Non-pigmented ciliary epithelial cell (primary cell): ENCODE measurements at places on chromosomes 3 and 15.

DNA sequence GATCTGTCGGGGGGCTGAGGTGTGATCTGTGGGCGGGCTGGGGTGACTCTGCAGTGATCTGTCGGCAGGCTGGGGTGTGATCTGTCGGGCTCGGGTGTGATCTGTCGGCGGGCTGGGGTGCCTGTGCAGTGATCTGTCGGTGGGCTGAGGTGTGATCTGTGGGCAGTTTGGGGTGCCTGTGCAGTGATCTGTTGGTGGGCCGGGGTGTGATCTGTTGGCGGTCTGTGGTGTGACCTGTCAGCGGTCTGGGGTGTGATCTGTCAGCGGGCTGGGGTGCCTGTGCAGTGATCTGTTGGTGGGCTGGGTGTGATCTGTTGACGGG lies 205.1 kb downstream of the XXYLT1 start:
- DNase-seq, result no peak

DNA sequence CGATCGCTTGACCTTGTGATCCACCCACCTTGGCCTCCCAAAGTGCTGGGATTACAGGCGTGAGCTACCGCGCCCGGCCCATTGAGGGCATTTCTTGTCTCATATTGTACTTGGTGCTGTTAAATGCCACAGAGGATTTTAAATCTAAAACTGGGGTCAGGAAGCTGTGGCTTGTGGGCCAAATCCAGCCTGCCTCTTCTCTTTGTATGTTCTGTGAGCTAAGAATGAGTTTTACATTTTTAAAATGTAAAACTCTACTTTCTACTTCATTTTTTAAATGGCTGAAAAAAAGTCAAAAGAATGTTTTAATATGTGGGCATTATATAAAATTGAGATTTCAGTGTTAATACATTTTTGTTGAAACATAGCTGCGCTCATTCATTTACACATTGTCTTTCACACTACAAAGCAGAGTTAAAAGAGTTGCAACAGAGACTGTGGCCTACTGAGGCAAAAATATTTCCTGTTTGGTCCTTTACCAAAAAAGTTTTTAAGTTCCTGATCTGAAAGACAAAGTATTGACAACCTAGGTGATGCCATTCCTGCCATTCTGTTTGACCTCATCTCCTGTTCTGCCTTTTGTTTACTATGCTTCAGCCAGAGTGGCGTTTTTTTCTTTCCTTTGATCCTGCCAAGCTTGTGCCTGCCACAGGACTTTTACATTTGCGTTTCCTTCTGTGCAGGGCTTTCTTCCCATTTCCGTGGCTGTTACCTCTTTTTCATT lies 50.4 kb downstream of the PDCD6IP start:
- DNase-seq, result no peak

DNA sequence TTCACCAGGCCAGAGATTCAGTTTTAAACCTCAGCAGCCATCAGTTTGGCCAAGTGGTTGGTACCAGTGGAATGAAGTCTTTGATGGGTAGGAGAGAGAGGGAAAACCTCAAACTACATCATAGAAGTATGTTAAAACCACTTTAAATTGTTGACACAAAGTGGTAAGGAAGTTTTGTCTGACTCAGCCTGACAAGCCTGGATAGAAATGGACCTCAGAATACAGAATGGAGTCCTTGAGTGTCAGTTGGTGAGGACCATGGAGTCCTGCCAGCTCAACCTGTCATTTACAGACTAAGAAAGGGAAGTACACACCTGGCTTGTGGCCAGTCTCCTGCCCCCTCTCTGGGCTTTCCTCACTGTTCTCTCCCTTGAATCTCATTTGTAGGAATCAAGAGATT lies 12.1 kb downstream of the EAF1 start:
- no peak for DNase-seq

DNA sequence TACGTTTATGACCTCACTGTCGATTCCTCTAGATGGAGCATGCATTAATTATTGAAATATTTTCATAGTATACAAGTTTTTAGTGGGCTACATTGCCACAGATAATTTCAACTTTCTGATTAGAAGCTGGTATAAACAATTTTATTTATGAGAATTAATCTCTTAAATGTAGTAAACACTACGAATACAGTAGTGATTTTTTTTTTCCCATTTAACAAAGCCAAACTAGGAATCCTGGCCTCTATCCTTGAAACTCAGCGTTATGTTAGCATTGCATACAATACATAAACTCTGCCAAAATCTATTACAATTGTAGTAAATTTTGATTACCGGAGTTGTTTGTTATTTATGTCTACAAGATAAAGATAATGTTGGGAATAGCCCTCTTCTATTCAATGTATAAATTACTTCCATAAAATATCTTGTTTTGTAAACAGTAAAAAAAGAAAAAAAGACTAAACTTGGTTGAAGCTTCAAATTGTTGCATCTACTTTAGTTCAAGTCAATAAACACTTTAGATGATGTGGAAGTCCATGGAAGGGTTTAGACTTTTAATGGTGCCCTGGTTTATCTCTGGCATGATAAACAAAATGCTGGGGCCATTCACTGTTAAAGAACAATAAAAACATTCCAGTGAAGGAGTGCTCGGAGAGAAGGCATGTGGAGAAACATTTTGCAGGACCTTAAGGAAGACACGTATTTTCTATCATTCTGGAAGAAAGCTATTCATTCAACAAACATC lies 77.3 kb upstream of the NR2F2 start:
- no peak for DNase-seq

DNA sequence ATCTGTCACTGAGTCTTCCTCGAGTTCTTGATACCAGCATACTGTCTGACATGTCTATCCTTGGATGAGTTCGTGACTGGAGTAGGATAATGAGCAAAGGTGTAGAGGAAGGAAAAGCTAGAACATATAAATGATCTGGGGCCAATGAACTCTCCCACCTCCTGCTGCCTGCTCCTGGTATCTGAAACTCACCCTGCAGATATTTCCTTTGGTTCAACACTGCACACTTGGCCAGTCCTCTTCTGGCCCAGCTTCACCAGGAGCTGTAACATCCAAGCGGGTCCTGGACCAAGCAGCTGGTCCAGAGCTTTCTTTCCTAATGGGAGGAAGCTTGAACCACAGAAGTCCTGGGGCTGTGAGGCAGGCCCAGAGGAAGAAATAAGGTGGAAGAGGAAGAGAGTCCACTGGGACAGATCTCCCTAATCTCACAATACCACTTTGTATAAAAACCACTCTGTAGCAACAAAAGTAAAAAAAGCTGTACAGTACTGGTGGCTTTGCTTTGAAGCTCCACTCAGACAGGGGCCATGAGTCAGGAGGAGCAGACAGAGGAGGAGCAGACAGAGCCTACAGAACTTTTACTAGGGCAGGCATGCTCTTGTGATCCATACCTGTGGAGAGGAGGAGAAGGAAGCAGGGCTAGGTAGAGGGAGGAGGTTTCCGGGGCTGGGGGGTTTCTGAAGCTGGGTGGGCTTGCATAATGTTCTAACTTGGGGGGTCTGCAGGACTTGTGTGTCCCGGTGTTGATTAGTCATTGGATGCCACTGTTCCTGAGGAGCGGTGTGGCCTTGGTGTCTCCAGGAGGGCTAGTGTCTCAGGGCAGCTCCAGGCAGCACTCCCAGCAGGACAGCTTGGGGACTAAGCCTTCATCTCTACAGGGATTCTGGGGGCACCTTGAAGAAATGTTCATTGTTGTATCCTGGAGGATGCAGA lies 166.9 kb downstream of the ABHD5 start:
- DNase-seq, result no peak

- DNase-seq, result no peak
Observed at GRCh38 chr3:65749066-65749465, 289.7 kb downstream of the MAGI1 start.

- DNase-seq, result no peak
Observed at GRCh38 chr15:57146506-57147201, 228.2 kb downstream of the TCF12 start.

- DNase-seq, result no peak
Observed at GRCh38 chr3:186454881-186455703, 89.1 kb downstream of the CRYGS start.

GRCh38 chr15:98729446-98730042 lies 81.2 kb downstream of the IGF1R start:
- no peak for DNase-seq

DNA sequence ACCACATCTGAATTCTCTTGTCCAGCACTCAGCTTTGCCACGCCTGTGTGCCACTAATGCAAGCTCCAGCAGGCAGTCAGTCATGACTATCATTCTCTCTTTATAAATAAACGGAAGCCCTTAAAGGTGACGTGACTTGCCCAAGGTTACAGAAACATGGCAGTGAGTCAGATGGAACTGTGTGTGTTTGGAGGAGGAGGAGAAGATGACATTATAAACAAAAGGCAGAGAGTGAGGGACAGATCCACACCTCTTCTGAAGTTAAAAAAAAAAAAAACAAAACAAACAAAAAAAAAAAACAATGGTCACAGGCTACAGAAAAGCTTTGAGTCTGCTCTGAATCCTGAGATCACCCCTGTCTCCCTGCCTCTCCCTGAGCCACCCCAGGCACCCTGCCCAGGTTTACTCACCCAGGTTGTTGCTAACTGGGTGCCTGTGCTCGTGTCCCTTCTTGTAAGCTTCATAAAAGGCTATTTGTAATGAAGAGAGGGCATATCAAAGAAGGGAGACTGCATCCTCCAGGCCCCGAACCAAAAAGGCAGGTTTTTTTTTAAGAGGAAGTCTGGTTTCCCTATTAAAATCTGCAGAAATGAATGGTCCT lies 119.7 kb upstream of the PHLDB2 start:
- no peak for DNase-seq

GRCh38 chr3:129829640-129830039 lies 63.9 kb downstream of the TMCC1 start:
- peak; percentile 85 for DNase-seq

DNA sequence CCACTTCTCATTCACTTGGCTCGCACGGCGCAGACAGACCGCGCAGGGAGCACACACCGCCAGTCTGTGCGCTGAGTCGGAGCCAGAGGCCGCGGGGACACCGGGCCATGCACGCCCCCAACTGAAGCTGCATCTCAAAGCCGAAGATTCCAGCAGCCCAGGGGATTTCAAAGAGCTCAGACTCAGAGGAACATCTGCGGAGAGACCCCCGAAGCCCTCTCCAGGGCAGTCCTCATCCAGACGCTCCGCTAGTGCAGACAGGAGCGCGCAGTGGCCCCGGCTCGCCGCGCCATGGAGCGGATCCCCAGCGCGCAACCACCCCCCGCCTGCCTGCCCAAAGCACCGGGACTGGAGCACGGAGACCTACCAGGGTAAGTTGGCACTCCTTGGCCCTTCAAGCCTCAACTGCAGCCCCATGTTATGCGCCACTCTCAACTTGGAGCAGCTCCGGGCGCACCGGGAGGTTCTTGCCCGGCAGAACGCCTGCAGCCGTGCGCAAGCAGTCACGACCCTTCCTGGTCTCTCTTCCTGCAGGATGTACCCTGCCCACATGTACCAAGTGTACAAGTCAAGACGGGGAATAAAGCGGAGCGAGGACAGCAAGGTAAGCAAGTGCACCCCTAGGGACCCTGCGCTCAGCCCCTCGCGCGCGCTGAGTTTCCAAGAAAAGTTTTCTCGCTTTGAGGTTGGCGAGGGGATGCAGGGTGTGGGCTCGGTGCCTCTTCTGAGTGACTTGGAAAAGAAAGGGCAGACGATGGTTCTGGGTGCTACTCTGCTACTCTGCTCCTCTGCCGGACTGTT lies at the start of gene BHLHE40:
Gene BHLHE40, plus strand, starts transcription at position 10 of the 801 bp plus-strand sequence. Its CDS starts 282 bp downstream, at position 292.
- DNase-seq, result no peak

DNA sequence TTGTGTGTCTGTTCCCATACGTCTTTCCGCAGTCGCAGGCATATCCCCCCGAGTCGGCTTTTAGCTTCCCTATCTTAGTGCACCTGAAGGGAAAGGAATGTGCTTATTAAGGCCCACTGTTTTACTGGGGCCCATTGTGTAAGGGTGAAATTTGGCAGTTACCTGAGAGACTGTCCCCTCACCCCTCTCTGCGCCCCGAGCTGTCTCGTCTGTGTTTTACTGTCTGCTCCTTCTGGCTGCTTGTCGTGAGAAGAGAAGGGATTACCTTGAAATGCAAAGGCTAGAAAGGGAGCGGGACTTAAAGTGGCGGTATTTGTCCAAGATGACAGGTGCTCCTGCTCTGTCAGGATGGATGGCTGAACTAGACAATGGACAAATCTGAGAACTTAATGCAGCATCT lies 233.0 kb upstream of the POU1F1 start:
- no peak for DNase-seq

- DNase-seq, result no peak
Observed at GRCh38 chr3:184577546-184577945, 16.0 kb downstream of the EPHB3 start.

DNA sequence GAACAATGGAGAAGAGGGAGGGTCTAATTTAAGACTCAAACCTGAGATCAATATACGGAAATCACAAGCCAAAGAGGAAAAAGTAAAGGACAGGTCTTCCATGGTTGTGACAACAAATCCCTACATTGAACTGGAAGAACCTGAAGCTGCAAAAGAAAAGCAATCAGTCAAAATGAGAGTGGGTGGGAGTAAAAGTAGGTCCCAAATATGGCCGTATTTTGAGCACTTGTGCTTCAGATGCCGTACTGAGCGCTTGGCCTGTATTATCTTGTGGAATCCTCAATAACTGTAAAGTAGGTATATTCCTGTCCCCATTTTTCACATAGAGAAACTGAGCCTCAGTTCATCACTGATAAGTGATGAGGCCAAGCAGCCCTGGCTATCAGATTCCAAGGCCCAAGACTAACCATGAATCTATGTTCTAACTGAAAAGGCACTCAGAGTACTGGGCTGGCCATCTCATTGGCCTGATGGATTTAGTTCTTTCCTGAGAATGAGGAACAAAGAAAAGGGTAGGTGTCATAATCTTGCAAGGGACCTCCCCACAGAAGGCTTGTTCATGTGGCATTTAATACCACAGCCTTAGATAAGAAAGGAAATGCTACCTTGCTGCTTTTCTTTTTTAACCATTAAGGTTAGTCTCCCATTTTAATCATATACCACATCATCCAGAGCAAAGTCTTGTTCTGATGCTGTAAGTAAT lies 52.5 kb downstream of the LRRN1 start:
- DNase-seq, result no peak

DNA sequence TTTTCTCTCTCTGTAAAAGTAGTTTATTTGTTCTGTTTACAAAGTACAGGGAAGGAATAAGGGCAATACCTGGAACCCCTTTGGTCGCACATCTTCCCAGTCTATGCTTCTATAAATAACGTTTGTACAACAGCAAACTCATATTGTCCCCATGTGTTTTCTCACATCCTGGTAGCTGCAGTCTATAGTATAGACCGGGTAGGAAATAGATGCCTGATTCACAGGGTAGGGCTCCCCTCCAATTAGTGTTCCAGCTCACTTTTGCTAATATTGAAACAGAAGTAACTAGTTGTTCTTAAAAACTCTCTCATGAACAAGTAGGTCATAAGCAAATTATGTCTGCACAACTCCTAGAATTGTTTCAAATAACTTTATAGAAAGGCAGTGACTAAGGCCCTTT lies 17.7 kb downstream of the ATG7 start:
- DNase-seq, result no peak

DNA sequence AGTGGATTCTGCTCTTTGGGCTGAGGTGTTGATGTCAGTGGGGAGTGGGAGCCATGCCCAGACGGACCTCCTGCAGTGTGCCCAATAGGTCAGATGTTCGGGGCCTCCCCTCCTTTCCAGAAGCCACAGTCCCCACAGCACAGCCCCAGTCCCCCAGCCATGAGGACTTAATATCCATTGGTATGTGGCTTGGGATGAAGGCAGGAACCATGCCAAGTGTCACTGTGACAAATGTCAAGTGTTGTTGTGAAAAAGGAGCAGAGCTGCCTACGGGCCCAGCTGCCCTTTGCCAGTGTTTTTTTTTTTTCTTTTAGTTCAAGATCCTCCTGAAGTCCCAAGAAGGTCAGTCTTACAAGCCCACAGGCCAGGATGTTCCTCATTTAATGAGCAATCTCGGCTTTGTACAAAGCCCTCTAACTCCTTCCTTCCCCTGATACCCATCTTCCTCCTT lies 12.2 kb downstream of the SEMA3G start:
- DNase-seq, result no peak
